ENCODE measurements at places on chromosomes 2 and 18.

GRCh38 chr2:138026111-138027020 lies 62.1 kb downstream of the HNMT start:
- DNase-seq: no peak

- no peak for DNase-seq
These were observed 1328.9 kb upstream of the TMEFF2 start for GRCh38 chr2:193523662-193524061.

GRCh38 chr2:100224988-100225710 lies 82.8 kb upstream of the AFF3 start:
- DNase-seq: no peak

- DNase-seq: no peak
These were observed 72.6 kb downstream of the TXNL1 start for GRCh38 chr18:56565551-56566345.

DNA sequence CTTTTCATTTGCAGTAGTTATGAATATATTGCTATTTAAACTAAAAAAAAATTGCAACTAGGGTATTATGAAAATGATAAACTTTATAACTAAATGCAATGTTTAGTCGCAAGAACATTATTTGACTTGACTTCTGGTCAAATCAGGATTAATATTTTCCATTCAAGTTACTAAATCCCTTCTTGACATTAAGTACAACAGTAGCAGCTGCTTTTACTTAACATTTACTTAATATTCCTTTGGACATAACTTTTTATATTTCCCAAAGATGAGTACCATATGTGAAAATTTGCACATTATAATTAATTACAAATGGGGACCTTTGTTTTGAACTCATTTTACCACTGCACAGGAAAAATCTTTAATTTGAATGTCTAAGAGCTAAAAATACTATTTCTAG lies 74.0 kb downstream of the PMS1 start:
- no peak for DNase-seq

DNA sequence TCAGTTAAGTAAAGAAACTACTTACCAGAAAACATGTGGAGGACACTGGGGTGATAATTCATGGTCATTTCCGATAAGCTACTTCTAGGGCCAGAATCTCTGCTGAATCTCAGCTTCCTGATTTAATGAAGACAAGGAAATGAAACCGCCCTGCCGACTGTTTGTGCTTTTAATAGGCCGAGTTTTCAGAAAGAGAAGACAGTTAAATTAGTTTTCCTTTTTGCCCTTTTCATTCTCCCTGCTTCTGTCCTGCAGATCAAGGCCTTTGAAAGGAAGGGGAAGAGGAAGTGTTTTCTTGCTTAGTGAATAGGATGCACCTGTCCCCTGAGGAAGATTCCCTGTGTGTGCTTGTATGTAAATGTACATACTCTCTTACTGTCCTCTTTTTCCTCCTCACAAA lies 126.6 kb downstream of the SH3RF3 start:
- DNase-seq: no peak

DNA sequence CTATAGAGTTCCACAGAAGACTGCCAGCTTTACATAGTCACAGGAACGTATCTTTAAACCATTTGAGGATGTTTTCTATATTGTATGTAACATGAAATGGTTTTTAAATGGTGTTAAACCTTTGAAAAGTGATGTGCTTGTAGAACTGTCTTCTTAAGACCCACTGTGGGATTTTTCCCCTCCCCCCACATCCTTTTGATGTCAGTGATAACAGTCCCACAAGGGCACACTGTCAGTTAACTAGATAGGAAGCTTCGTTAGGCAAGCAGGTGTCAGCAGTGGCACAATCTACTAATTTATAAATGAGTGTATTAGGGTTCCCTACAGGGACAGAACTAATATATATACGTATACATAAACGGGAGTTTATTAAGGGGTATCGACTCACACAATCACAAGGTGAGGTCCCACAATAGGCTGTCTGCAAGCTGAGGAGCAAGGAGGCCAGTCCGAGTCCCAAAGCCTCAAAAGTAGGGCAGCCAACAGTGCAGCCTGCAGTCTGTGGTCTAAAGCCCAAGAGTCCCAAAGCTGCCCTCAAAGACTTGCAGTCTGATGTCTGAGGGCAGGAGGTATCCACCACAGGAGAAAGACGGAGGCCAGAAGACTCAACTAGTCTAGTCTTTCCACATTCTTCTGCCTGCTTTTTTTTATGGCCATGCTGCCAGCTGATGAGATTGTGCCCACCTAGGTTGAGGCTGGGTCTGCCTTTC lies 23.8 kb upstream of the HNRNPLL start:
- no peak for DNase-seq

DNA sequence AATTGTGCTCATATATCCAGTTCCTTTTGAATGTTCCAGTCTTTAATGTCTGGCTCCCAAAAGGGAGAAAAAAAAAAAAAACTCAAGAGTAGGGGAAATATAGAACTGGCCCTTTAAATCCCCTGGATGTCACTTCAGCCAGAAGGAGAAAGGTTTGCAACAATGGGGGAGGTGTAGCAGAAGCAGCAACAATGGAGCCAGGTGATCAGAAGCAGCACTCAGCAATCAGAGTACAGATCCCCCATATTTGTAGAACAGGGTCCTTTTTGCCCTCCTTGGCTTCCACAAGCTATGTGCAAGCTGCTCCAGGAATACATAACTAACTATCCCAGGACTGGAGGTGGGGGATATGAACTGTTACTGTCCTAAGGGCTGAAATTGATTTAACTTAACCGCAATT lies 25.8 kb upstream of the ZNF397 start:
- no peak for DNase-seq

GRCh38 chr2:28395334-28396061 lies 2.8 kb downstream of the FOSL2 start:
- DNase-seq: peak; percentile 22

DNA sequence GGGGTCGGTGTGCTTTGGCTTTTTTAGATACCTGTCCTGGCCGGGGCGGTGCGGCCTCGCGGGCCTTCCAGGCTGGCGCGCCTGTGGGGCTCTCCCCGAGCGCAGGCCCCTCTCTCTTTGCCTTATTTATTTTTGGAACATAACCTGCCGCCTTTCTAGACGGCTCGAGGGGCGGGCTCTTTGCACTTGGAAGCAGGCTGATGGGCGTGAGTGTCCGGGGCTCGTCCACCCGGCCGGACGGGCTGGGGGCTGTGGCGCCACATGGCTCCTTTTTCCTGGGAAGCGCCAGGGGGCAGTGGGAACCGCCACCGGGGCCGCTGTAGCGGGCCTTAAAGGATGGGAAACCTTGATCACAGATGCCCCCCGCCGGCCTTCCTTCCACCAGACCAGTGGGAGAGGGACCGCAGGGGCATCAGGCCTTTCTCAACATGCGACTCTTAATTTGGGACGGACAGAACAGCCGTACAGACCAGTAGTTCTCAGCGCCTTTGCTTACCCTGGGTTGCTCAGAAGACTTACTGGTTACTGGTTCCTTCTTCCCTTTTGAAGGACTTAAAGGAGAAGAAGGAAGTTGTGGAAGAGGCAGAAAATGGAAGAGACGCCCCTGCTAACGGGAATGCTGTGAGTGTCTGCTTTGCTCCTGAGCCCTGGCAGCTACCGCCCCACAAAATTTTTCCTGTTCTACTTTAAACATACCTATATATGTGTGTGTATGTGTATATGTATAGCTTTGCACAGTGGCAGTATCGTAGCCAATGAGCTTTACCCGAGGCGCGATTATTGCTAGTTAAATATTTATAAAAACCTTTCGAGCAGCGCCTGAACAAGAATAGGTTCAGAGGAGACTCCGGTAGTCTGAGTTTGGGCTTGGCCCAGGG lies 2.7 kb downstream of the PTMA start:
- peak; percentile 35 for DNase-seq

DNA sequence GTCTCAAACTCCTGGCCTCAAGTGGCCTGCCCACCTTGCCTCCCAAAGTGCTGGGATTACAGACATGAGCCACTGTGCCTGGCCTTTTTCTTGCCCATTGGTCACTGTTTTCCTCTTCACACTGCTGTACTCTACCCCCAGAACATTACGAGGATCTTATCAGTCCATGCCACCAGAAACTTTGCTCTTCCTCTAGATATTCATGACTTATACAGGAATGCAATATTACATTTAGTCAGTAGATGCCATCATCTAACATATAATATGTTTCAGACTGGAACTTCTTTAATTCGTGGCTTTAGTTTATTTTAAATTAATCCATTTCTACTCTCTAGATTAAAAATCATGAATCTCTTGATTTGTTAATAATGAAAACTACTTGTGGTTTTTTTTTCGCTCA lies 135.5 kb downstream of the COMMD1 start:
- no peak for DNase-seq

- DNase-seq: no peak
These were observed 6.1 kb upstream of the TBC1D8 start for GRCh38 chr2:101157272-101157671.

- peak; percentile 41 for DNase-seq
These were observed 30.3 kb downstream of the TANC1 start for GRCh38 chr2:158998551-158999248.

- no peak for DNase-seq
These were observed 3.4 kb downstream of the SDC1 start for GRCh38 chr2:20221555-20221973.

GRCh38 chr2:67984600-67984999 lies 78.2 kb downstream of the C1D start:
- DNase-seq: no peak

DNA sequence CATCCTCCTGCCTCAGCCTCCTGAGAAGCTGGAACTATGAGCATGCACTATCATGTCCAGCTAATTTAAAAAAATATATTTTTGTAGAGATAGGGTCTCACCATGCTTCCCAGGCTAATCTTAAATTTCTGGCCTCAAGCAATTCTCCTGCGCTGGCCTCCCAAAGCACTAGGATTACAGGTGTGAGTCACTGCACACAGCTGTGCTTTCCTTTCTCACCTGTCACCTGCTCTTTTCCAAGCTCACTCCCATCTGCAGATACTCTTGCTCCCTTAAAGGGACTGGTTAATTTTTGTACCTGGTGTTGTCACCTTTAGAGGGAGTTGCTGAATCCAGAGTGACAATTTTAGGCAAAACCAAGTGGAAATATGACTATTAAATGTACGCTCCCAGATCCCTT lies 178.2 kb downstream of the LOXHD1 start:
- no peak for DNase-seq

DNA sequence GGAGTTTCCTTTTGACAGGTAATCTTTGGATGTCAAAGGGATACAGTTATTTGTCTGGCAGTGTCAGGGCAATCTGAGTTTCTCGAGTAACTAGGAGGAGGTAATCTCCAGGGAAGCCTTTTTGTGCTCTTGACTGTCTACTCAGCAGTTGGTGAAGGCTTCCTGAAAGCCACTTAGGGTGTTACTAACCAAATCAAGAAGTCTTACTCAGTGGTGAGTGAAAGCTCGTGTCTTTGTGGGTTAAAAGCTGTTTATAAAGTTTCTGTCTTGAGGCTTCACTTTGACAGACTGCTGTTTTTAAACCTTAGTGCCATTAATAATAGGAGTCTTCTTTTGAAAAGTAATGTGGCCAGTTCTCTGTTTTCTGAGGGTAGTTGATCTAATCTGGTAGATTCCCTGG lies 1.7 kb downstream of the THSD7B start:
- DNase-seq: no peak

- no peak for DNase-seq
These were observed 497.2 kb upstream of the PIK3C3 start for GRCh38 chr18:41457765-41458326.

DNA sequence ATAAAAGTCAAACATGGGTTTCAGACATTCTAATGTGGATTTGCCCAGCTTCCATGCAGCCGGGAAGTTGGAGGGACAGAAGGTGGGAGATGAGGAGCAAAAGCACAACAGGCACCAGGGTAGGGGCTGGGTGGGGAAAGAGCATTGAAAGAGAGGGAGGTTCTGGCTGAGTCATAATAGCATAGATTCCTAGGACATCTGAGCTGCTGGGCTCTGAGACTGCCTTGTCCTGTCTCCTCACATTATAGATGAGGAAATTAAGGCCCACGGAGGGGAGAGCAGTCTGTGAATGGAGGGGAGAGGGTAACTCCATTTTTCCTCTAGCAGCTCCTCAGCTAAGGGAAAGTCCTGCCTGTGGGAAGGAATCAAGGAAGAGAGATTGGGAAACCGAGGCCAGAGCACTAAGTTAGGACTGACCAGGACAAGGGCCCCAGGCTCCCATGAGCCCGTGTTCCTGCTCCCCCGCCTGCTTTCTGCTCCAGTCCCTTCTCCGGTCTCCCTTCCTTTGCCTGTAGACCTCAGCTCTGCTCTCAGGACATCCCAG lies 26.2 kb downstream of the SH2D6 start:
- no peak for DNase-seq

Measured in nucleus accumbens (tissue), 56 donors.